ENCODE measurements at places on chromosomes 1 and 21.
A peak's percentile ranks its signal among the peaks of the same experiment; 100 is the strongest.

DNA sequence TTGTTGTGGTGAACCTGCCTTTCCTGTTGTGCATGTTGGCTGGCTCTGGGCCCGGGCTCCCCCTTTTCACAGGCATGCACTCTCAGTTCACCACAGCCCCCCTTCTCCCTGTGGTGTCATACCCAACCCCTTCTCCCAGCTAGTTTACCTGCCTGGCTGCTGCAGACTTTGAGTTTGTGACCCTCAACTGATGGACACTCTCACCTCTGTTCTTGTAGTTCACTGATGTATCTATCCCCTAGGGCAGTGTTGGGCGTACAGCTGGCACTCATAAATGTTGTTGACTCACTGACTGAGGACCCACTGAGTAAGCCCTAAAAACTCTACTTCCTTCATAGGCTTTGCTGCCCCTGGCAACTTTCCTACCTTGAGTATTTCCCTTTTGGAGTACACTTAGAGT is 54.9 kb downstream of the WDR64 start:
- DNase-seq, result no peak

- DNase-seq, result no peak
These were observed 11.3 kb upstream of the CGN start for GRCh38 chr1:151499930-151500329.

GRCh38 chr1:169701261-169702005 is 10.0 kb downstream of the SELL start:
- DNase-seq, result no peak

DNA sequence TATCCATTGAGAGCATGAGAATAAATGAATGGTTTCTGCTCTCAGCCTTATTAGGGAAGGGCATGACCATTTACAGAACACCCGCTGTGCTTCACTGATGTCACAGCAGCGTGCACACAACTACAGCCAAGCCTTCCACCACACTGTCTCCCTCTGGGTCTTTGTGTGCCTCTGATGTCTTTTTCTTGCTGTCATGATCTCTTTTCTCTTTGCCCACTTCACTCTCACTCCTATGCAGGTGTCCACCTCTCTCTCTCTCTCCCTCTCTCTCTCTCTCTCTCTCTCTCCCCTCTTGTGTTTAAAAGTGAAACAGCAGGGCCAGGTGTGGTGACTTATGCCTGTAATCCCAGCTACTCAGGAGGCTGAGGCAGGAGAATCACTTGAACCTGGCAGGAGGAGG is 232.5 kb upstream of the JUN start:
- no peak for DNase-seq

DNA sequence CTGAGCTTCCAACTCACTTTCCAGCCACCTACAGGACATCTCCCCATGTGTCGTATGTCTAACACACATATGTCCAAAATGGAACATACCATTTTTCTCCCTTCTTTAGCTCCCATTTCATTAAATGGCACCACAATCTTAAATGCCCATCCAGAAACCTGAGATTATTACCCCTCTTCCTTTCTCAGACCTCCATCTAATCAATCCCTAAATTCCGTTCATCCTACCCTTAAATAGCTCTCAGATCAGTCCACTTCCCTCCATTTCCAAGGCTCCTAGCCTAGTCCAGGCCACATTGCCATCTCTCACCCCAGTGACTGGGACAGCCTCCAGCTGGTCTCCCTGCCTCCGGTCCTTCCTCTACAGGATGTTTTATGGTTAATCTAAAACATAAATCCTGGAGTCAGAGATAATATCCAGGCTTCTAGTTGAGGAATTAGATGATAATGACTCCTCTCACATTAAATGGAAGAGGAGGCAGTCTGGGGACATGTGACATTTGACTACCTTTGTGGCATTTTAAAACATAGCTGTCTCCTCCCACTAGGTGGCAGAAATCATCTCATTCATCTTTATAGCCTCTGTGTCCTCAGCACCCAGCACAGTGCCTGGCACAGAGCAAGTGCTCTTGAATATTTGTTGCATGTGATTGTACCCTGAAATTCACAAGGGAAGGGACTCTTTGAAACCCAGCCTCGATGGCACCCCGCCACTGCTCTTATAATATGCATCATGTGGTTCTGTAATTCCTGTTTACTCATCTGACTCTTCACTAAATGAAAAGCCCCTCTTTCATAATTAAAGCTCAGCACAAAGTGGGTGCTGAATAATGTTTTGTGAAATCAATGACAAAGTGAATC is 102.3 kb downstream of the TMEM53 start:
- DNase-seq, result no peak

GRCh38 chr1:206873603-206874188 is 8.3 kb downstream of the IL20 start:
- no peak for DNase-seq

GRCh38 chr1:226627050-226627755 is 78.6 kb downstream of the STUM start:
- DNase-seq, result no peak

DNA sequence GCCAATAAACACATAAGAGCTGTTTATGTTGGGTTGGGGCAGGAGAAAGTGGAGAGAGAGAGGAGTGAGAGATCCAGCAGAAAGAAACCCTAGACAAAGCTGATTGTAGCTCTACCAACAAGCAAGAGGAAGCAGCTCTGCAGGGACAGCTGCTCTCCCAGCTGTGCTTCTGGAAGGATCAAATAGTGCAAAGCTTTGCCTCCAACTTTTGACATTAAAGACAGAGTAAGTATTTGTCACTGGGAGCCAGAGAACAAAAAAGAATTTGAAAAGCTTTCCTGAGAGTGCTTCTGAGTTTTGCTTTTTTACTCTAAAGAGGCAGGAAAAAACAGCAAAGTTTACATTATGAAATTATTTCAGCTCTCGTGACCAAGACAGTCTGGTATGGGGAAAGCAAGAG is 28.5 kb upstream of the C1orf198 start:
- DNase-seq, result no peak

- no peak for DNase-seq
These were observed 4.9 kb upstream of the KCNK1 start for GRCh38 chr1:233608988-233609387.

GRCh38 chr1:177600936-177601335 is 368.9 kb downstream of the SEC16B start:
- DNase-seq, result no peak

DNA sequence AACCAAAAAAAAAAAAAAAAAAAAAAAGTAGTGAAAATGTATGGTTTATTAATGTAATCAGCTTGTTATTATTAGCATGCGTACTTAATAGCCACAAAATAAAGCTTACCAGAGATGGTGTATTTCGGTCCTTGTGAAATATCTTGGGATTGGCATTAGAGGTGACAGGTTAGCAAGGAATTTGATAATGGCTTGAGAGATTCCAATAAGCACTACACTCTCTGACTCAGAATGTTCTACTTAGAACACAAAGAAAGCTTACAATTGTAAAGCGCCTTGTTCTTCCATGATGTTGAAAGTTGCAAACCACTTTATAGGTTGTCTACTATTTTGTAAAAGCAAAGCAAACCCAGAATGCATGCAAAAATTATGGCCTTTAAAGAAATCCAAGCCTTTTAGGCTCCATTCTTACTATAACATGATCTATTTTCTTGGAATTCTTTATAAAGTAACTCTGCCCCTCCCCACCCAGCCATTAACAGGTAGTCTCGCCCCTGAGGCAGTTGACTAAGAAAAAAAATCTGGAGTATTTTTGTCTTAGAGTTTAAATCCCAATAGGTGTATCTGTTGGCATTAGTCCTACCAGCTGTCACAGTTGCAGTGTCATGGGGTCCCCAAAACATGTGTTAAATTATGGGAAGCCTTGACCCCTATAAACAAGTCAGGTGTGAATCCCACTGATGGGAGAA is 129.2 kb downstream of the DHRS3 start:
- DNase-seq, result no peak

GRCh38 chr1:115927971-115928370 is 48.3 kb upstream of the SLC22A15 start:
- DNase-seq, result no peak

- DNase-seq, result peak; percentile 4
These were observed 69.7 kb upstream of the USP24 start for GRCh38 chr1:55284856-55285255.

DNA sequence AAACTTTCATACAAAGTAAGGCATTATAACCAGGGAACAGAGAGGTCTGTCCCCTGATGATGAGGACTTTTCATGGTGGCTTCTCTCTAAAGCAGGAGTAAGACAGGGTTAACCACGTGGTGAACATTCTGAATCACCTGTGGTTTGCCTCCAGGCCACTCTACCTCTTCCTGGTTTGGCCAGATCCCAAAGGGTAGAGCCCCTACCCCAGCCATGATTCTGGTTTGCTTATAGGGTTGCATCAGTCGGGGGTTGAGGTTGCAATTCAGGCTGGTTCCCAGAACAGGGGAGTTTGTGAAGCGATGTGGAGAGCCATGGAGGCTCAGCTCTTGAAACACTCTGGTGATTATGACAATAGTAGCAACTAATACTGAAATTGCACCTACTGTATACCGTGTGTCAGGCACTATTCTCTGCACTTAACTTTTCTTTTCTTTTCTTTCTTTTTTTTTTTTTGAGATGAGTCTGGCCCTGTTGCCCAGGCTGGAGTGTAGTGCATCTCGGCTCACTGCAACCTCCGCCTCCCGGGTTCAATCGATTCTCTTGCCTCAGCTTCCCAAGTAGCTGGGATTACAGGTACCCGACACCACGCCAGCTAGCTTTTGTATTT is 8.3 kb downstream of the CNR2 start:
- no peak for DNase-seq

DNA sequence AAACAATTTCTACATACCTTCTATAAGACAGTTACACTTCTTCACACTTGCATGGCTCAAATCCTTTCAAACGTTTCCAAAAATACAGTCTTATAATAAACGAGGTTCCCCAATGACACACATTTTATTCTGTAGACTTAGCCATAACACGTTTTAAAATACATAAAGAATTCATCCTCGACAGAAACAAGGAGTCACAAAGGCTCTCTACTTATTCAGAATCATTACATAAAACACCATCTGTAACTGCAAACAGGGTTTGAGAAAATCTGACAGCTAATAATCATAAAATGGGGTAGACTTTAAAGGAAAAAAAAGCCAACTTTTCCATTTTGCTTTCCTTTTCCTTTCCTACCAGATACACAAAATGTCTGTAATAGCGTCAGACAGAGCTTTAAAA is 1.8 kb downstream of the PIK3R3 start:
- no peak for DNase-seq

GRCh38 chr1:193525411-193525810 is 339.0 kb upstream of the B3GALT2 start:
- DNase-seq, result no peak

GRCh38 chr1:117662667-117663066 is 56.8 kb downstream of the TENT5C start:
- no peak for DNase-seq

DNA sequence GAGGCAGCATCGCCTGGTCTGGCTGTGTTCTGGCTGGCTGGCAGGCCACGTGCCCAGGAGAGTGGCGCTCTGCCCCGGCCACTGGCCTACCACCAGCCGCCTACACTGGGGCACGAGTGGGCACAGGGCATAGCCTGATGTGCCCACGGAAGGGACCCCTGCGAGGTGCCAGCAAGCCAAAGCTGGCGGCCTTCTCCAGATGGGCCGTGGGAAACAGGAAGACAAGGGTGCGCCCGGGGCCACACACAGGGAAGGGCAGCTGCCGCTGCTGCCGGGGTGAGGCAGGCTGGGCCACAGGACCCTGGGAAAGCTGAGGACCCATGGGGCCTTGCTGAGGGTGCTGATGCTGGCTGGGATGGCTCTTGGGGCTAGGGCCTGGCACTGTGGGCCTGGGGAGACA is 40.7 kb downstream of the SLC66A1 start:
- no peak for DNase-seq

DNA sequence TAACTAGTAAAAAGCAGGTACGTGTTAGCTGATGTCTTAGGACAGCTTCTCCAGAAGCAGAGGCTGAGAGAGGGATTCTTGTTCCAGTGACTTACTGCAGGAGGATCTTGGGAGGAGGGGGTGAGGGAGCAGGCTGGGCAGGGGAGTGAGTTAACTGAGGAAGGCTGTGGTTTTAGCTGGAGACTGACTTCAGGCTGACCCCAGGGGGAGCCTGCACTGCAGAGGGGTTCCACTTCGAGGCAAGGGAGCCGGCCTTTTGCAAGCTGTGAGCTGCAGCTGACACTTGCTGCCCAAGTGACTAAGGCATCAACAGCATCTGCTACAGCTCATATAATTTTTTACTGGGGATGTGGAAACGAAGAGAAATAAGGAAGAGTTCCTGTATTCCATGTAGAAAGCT is 50.4 kb upstream of the SOD1 start:
- no peak for DNase-seq

- DNase-seq, result no peak
These were observed 160.1 kb upstream of the COL6A1 start for GRCh38 chr21:45821315-45821962.

DNA sequence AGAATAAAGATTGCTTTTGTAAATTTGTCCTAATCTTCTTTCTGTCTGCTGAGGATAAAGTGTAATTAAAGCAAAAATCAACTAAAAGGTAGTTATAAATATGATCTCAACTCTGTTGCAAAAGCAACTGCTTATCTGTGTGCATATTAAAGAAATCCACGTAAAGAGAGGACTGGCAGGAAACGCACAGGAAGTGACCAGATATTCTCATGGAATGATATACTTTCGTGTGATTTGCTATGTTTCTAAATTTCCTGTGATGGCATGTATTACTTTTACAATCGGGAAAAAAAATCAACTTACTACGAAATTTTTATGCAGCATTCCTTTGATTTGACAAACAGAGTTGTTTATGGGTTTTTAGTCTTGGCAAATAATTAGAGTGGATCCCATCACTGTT is 75.4 kb downstream of the RGS2 start:
- no peak for DNase-seq

- no peak for DNase-seq
These were observed 483.5 kb downstream of the ADGRL2 start for GRCh38 chr1:82284213-82284612.

DNA sequence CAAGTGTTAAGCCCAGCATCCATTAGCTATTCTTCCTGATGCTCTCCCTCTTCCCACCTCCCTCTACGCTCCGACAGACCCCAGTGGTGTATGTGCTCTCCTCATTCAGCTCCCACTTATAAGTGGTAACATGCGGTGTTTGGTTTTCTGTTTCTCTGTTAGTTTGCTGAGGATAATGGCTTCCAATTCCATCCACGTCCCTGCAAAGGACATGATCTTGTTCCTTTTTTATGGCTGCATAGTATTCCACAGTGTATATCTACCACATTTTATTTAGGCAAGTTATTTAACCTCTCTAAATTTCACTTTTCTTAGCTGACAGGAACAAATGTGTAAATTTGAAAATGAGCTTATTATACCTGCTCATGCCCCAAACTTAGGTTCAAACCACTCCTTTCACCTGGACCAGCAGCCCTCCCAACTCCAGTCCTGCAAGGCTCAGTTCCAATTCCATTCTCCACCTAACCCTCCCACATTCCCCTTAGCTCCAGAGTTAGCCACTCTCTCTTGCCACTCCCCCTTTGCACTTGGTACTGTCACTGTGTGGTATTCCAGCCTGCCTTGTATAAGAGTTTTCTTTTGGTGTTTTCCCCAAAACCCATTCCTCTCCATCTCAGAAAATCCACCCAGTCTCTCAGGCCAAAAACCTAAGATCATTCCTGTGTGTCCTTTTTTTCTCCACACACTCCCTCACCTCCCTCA is 1.7 kb upstream of the PEF1 start:
- no peak for DNase-seq

Measured in NCI-H1930 (cell line).